ENCODE measurements at places on chromosomes 6 and 20.

GRCh38 chr6:170175644-170176135, 115.2 kb downstream of the DLL1 start:
- H3K36me3 ChIP-seq = no peaks in the 10 kb centered on the region
- no peak overlapping the region for H3K27ac ChIP-seq
- H3K4me1 ChIP-seq = no peaks in the 10 kb centered on the region
- DNase-seq = no peak

DNA sequence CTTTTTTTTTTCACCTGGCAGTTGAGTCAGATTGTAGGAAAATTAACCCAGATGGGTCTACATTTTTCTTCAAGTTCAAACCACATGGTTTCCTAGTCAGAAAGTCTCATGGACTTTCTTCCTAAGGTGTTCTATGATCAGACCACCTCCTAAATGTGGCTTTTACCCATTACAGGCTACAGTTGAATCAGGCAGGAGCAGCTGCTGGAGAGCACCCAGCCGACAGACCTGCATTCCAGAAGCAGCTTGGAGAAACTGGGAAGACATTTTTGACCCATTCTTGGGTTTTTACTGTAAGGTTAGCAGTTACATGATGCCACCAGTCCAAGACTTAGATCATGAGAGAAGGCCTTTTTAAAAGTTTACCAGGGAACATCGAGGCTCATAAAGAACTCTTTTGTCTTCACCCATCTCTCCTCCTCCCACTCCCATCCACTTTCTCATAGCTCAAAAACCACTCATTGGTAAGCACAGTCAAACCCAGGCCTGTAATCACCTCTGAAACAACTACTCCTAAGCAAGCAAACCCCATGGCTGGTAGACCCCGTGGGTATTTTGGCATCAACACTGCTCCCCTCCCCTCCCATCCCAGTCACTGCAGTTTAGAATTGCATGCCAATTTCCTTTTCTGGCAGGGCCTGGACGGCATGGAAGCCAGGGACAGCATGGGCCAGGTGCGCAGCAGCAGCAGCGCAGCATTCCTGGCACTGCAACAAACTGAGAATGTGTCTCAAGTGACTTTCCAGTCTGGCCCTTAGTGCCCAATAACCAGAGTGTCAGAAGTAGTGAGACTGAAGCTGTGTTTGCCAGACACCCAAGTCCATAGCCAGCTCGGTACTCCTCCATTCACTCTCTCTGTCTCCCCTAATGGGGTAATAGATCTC, 113.7 kb downstream of the CLIC5 start:
- H3K27me3 ChIP-seq = no peaks in the 10 kb centered on the region
- no peaks in the 10 kb centered on the region for H3K36me3 ChIP-seq
- no peak overlapping the region for H3K27ac ChIP-seq
- no peak overlapping the region for H3K4me3 ChIP-seq
- H3K4me1 ChIP-seq = no peaks in the 10 kb centered on the region

DNA sequence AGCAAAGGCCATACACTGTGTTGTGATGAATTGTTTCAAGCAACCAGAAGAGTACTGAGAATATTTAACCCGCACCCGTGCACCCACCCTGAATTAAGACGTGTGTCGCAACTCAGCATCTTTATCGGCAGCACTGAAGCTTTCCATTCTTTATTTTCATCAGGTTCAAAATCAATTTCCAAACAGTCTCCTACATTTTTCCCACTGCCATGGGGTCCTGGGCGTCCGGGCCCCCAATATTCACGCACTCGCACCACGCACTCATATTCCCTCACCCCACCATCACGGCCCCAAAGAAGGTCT, 1.8 kb downstream of the LTB start:
- peaks cover 53% of the 10 kb centered on the region for H3K36me3 ChIP-seq
- peak overlapping the region; percentile 94 for H3K27ac ChIP-seq
- DNase-seq = no peak
- H3K4me3 ChIP-seq = peak overlapping the region; percentile 99
- peaks cover 83% of the 10 kb centered on the region for H3K4me1 ChIP-seq
- H3K27me3 ChIP-seq = no peaks in the 10 kb centered on the region

GRCh38 chr6:26475823-26476729, 18.3 kb downstream of the BTN2A1 start:
- DNase-seq = no peak
- H3K4me1 ChIP-seq = peaks cover 80% of the 10 kb centered on the region
- H3K4me3 ChIP-seq = peak overlapping the region; percentile 69

DNA sequence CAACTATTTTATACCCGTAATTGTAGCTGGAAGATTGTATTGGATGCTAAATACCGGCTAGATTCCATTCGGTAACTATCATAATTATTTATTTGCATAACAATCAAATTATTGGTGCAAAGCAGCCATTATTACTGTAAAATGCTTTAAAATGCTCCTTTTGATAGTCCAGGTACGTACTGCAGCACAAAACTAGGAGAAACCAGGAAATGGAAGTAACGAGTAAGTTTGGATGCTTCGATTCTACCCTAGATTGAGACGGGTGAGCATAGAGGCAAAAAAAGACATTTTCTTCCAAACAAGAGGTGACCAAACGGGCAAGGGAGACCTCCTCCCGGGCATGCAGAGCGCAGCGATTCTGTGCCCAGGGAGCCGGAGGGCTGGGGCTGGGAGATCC, 469 bp upstream of the XRN2 start:
- no peak for DNase-seq
- H3K4me1 ChIP-seq = peaks cover 27% of the 10 kb centered on the region
- peak overlapping the region; percentile 98 for H3K27ac ChIP-seq
- peaks cover 15% of the 10 kb centered on the region for H3K36me3 ChIP-seq
- peak overlapping the region; percentile 98 for H3K4me3 ChIP-seq

GRCh38 chr6:100573166-100573565, 108.4 kb upstream of the SIM1 start:
- H3K4me1 ChIP-seq = no peaks in the 10 kb centered on the region
- no peak for DNase-seq
- H3K4me3 ChIP-seq = no peak overlapping the region
- H3K27ac ChIP-seq = no peak overlapping the region
- H3K36me3 ChIP-seq = peaks cover 41% of the 10 kb centered on the region
- no peaks in the 10 kb centered on the region for H3K27me3 ChIP-seq

GRCh38 chr6:22848121-22848520, 278.8 kb downstream of the HDGFL1 start:
- no peaks in the 10 kb centered on the region for H3K4me1 ChIP-seq
- no peaks in the 10 kb centered on the region for H3K27me3 ChIP-seq
- DNase-seq = no peak
- H3K36me3 ChIP-seq = no peaks in the 10 kb centered on the region

DNA sequence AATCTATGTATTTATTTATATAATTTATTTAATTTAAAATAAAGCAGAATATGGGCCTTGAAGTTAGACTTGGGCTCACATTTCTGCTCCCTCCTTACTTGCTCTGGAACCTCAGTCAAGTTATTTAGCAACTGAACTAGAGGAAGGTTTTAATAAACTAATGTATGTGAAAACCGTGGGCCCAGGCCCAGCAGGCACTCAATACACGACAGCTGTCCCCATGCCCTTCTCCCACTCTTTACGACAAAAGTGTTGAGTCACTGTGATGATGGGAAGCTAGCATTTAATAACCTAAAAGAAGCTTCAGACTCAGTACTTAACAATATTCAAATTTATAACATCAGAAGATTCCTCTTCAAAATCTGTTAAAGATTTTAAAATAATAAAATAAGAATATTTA, 46.7 kb downstream of the SERAC1 start:
- H3K4me3 ChIP-seq = no peak overlapping the region
- H3K27ac ChIP-seq = no peak overlapping the region
- H3K27me3 ChIP-seq = no peaks in the 10 kb centered on the region
- H3K4me1 ChIP-seq = no peaks in the 10 kb centered on the region

GRCh38 chr6:36971921-36972673, 13.9 kb downstream of the MTCH1 start:
- no peaks in the 10 kb centered on the region for H3K4me1 ChIP-seq
- no peaks in the 10 kb centered on the region for H3K27me3 ChIP-seq
- peaks cover 98% of the 10 kb centered on the region for H3K36me3 ChIP-seq

GRCh38 chr20:24494460-24494920, 25.1 kb downstream of the SYNDIG1 start:
- H3K27ac ChIP-seq = no peak overlapping the region
- no peaks in the 10 kb centered on the region for H3K36me3 ChIP-seq
- no peaks in the 10 kb centered on the region for H3K4me1 ChIP-seq
- no peak for DNase-seq

DNA sequence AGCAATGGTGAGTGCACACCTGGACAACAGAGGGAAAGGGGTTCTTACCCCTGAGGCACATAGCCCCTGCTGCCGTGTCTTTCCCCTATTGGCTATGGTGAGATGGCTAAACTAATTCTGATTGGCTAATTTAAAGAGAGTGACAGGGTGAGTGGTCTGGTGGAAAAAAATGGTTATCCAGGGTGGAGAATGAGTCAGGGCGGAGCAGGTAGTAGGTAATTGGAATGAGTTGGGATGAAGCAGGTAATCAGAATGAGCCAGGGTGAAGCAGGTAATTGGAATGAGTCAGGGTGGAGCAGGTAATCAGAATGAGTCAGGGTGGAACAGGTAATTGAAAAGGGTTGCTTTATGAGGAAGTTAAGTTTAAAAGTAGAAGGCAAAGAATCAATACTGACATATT, 200.3 kb downstream of the EYA4 start:
- no peaks in the 10 kb centered on the region for H3K27me3 ChIP-seq
- no peaks in the 10 kb centered on the region for H3K4me1 ChIP-seq
- H3K4me3 ChIP-seq = no peak overlapping the region
- no peaks in the 10 kb centered on the region for H3K36me3 ChIP-seq
- no peak for DNase-seq

- H3K36me3 ChIP-seq = no peaks in the 10 kb centered on the region
- no peak overlapping the region for H3K4me3 ChIP-seq
Observed at GRCh38 chr6:1640476-1640875, 30.8 kb downstream of the FOXC1 start.

- no peaks in the 10 kb centered on the region for H3K36me3 ChIP-seq
- DNase-seq = no peak
- H3K27me3 ChIP-seq = peaks cover 4% of the 10 kb centered on the region
- no peak overlapping the region for H3K27ac ChIP-seq
Observed at GRCh38 chr6:160221423-160221822, 37.2 kb downstream of the SLC22A2 start.

- H3K4me1 ChIP-seq = no peaks in the 10 kb centered on the region
- H3K27ac ChIP-seq = no peak overlapping the region
- H3K27me3 ChIP-seq = peaks cover 4% of the 10 kb centered on the region
- no peaks in the 10 kb centered on the region for H3K36me3 ChIP-seq
- H3K4me3 ChIP-seq = no peak overlapping the region
Observed at GRCh38 chr6:3526962-3527650, 70.3 kb upstream of the SLC22A23 start.

- H3K27ac ChIP-seq = peak overlapping the region; percentile 46
- no peaks in the 10 kb centered on the region for H3K27me3 ChIP-seq
- H3K4me1 ChIP-seq = no peaks in the 10 kb centered on the region
- H3K36me3 ChIP-seq = peaks cover 73% of the 10 kb centered on the region
Observed at GRCh38 chr20:4853757-4854560, 132.2 kb downstream of the PRND start.

- no peaks in the 10 kb centered on the region for H3K27me3 ChIP-seq
- H3K36me3 ChIP-seq = peaks cover 5% of the 10 kb centered on the region
- H3K4me1 ChIP-seq = peaks cover 51% of the 10 kb centered on the region
- H3K27ac ChIP-seq = no peak overlapping the region
Observed at GRCh38 chr6:148794797-148795196, 48.0 kb downstream of the UST start.

DNA sequence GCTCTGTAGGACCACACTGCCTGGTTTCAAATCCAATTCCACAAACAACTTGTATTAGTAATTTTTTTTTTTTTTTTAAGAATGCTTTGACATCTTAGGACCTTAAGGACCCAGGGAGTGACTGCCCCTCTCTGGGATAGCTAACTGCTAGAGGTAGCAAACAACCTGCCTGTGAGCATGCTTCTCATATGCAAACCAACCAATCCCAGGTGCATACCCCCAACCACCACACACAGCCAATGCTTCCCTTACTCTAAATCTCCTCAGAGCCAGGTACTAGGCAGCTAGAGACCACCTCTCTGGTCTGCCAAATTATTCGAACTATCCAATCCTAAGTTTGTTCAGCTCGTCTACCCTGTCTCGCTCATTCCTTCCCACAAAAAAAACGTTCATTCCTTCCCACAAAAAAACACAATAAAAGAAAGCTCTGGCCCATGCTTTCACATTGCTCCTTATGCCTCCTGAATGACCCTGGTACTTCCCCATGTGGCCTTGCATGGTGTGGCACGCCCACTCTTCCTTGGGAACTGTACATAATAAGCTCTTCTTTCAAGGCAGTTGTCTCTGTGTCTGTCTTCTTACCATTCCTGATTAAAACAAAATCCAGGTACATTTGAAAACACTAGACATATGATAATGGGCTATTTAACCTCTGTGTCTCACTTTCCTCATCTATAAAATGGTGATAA, 6.4 kb downstream of the SERAC1 start:
- H3K4me3 ChIP-seq = no peak overlapping the region
- no peak overlapping the region for H3K27ac ChIP-seq
- DNase-seq = no peak
- peaks cover 4% of the 10 kb centered on the region for H3K4me1 ChIP-seq

- no peaks in the 10 kb centered on the region for H3K4me1 ChIP-seq
- DNase-seq = no peak
- H3K27ac ChIP-seq = no peak overlapping the region
- H3K27me3 ChIP-seq = peaks cover 28% of the 10 kb centered on the region
- H3K4me3 ChIP-seq = no peak overlapping the region
Observed at GRCh38 chr20:58577871-58578598, 62.8 kb upstream of the APCDD1L start.

DNA sequence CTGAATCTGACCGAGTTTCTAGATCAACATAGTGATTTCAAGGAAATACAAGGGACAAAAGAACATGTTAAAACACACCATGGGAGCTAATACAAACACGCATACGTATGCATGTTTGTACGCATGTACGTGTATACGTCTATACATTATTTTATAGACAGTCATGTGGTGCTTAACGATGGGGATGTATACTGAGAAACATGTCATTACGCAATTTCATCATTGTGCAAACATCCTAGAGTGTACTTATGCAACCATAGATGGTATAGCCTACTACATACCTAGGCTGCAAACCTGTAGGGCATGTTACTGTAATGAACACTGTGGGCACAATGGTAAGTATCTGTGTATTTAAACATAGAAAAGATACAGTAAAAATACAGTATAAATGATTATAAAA, 25.0 kb upstream of the NELFCD start:
- no peak overlapping the region for H3K27ac ChIP-seq
- no peaks in the 10 kb centered on the region for H3K27me3 ChIP-seq
- no peak for DNase-seq
- no peaks in the 10 kb centered on the region for H3K4me1 ChIP-seq

Measured in activated B cell treated with CpG ODN at 0.5 μM for 24 hours (primary cell).